Hematopoietic multipotent progenitor cell treated with erythropoietin and hydrocortisone succinate and interleukin-3 and kit ligand, for 4 days (in vitro differentiated cells): ENCODE measurements at places on chromosomes 7 and 10.

GRCh38 chr10:129279446-129280154, 187.4 kb upstream of the MGMT start:
- DNase-seq = no peak

DNA sequence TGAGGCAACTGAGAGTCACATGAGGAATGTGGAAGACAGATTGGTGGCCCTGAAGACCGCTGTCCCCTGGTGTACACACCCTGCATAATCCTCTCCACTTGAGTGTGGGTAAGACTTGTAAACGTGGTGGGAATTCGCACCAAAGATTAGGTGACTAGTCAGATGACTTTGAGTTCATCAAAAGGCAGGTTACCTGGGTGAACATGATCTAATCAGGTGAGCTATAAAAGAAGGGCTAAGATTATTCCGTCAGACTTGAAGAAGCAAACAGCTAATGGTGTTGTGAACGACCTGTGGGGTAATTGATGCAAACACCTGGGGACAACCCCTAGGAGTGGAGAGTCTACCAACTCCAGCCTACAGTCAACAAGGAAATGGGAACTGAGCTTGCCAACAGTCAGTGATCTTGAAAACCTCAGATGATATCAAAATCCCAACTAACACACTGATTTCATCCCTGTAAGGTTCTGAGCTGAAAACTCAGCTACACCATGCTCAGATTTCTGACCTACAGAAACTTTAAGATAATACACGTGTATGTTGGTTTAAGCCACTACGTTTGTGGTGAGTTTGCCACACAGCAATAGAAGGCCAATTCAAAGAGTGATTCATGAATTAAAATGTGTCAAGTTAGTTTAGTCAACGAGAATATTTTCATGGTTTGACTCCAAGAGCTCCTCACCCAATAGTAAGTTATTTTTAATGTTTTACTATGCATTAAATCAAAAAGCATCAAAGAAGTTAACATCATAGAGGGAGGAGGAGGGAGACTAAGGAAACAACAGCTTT, 16.7 kb downstream of the PRTFDC1 start:
- DNase-seq = no peak

GRCh38 chr10:105700218-105700617, 1059.1 kb downstream of the SORCS3 start:
- no peak for DNase-seq

- no peak for DNase-seq
These were observed 752 bp upstream of the CAMK2G start for GRCh38 chr10:73875139-73875475.

DNA sequence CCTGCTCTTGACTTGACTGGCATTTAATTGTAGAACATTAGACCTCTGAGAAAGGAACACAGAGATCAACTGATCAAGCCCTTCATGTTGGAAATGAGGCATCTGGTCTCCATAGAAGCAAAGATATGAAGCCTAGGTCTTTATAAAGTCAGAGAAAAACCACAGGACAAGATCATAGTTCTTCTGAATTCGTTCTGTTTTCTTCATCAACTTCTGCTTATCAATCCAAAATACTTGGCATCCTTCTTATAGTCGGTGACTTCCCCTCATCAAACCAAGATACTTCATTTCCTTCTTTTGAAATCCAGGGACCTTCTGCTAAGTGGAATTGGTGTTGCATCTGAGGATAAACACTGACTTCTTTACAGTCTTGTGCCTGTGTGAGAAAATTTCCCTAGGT, 77.1 kb upstream of the PRKCQ start:
- peak; percentile 63 for DNase-seq

- DNase-seq = peak; percentile 42
These were observed 318.7 kb downstream of the BBS9 start for GRCh38 chr7:33448035-33448434.

GRCh38 chr7:90424720-90425119, 21.5 kb downstream of the CLDN12 start:
- DNase-seq = no peak

- no peak for DNase-seq
These were observed 273.8 kb downstream of the NRG3 start for GRCh38 chr10:82148764-82149163.

DNA sequence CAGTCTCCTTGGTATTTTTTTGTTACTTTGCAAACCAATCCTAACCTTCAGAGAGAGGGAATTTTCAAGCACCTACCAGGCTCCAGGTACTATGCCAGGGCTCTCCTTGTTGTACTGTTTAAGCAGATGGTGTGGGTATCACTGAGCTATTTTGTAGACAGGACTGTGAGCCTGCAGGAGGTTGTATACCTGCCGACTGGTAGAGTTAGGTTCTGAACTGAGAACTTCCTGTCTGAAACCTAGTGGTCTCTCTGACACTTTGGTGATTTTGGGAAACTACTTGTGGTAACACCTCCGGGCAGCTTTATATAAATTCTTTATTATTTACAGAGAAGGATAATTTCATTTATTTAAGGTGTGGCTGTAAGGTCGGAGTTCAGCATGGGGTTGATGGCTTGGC, 4.6 kb downstream of the ZNF853 start:
- no peak for DNase-seq

GRCh38 chr7:96723622-96724021, 14.0 kb upstream of the SEM1 start:
- DNase-seq = no peak

- DNase-seq = no peak
These were observed 35.8 kb upstream of the PRKAR1B start for GRCh38 chr7:762885-763284.
